Lower lobe of right lung (tissue), 2 donors: ENCODE measurements at places on chromosomes 5 and 9. TPM values are rescaled to one million over a fixed set of nuclear protein-coding genes. Genes with fewer than 3 reads are reported as not detected.

GRCh38 chr9:127707766-127708165 is 978 bp downstream of the CFAP157 start:
- H3K4me3 ChIP-seq = no peak overlapping the region
- no peak overlapping the region for H3K27ac ChIP-seq
- H3K27me3 ChIP-seq = no peaks in the 10 kb centered on the region

- no peaks in the 10 kb centered on the region for H3K27me3 ChIP-seq
- no peak overlapping the region for H3K4me3 ChIP-seq
- H3K27ac ChIP-seq = no peak overlapping the region
- no peaks in the 10 kb centered on the region for H3K36me3 ChIP-seq
- no peak for DNase-seq
These were observed 21.0 kb upstream of the ERCC6L2 start for GRCh38 chr9:95854386-95855020.

Gene ZDHHC11
- total RNA-seq = 28.7 TPM

Gene PLCXD3
- 2.8 TPM for total RNA-seq
